ENCODE measurements at places on chromosomes 3 and 15. TPM values are rescaled to one million over a fixed set of nuclear protein-coding genes. Genes with fewer than 3 reads are reported as not detected.

GRCh38 chr3:182294696-182295095, 498.6 kb upstream of the ATP11B start:
- no peak for DNase-seq

SLC2A2 gene
- polyA plus RNA-seq = not detected

DNA sequence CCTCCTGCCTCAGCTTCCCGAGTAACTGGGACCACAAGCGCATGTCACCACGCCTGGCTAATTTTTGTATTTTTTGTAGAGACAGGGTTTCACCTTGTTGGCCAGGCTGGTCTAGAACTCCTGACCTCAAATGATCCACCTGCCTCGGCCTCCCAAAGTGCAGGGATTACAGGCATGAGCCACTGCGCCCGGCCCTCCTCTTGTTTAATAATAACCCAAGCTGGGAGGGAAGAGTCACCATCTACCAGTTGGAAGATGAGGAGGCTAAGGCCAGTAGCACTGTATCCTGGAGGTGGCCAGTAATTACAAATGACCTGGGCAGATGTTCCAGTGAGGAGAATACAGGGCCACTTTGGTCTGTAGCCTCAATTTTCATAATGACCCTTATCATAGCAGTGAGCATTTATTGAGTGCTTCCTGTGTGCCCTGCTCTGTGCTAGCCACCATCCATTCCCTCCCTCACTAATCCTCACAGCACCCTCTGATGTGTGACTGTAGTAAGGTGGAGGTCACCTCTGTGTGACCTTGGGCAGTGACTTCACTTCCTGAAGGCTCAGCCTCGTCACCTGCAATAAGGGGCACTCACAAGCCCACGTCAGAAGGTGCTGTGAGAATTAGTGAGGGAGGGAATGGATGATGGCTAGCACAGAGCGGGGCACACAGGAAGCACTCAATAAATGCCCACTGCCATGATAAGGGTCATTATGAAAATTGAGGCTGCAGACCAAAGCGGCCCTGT, 64.2 kb downstream of the ABTB1 start:
- DNase-seq = no peak

DNA sequence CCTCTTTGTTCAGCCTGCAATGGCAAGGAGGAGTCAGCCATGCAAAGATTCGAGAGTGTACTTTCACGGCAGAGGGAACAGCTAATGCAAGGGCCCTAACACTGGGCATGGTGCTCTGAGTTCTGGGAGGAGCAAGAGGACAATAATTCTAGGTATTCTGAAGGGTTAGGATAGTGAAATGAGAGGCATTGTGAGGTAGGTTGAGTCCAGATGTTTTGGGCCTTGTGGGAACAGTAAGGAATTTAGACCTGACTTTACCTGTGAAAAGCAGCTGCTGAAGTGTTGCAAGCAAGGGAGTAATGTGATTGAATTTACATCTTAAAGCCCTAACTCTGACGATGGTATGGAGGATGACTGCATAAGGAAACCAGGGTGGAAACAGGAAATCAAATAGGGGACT, 211.6 kb downstream of the CNTN3 start:
- DNase-seq = no peak

DNA sequence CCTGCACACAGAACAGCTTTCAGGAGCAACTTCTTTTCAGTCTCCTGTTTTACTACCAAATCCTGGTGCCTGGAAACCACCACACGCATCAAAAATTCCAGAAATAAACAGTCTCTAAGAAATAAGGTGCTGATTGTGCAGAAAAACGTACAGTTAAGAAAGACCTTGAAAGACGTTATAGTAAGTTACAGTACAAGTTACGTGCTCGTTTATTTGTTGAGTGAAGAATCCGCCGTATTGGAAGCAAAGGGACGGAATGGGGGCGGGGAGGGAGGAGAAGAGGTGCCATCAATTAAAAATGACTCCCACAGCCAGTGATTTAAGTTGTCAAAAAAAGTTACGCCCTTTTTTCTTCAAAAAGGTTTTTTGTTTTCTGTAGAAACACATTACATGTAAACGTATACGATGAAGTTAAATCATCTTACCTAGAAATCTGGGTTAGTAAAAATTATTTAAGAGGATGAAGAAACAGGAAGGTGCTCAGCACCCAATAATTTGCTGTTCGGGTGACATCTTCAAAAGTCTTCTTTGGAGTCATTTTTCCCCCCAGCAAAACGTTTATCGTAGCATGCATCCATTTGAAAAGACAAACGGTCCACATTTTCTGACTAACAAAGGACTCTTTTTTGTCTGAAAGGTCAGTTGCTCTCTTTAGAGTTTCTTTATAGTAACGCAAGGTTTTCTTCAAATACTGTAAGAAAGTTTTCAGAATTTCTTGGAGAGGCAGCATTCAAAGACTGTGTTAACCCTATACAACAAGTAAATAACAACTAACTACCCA, 782 bp upstream of the UACA start:
- peak; percentile 39 for DNase-seq

ST8SIA2 gene
- 4.5 TPM for polyA plus RNA-seq

DNA sequence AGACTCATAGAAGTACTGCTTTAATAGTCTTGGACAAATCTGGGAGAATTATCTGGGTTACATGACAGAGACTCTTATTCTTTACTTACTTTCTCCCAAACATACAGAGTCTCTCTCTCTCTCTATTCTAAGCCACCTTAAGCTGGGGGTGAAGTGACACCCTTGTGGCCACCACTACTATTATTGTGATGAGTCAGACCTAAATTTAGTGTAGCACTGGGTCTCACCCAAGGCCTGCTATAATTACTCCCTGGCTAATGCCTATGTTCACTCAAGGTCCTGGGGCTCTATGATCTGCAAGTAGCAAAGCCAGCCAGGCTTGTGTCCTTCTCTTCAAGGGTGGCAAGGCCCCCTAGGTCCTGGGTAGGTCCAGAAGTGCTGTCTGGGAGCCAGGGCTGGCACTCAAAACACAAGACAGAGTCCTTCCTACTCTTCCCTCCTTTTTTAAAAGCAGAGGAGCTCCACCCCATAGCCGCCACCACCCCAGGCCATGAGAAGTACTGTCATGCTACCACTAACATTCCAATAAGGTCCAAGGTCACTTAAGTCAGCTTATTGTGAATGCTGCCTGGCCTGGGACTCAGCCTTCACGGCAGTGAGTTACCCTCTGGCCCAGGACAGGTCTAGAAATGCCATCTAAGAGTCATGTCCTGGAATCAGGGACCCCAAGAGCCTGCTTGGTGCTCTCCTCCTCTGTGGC, 183.6 kb downstream of the POLQ start:
- DNase-seq = no peak

GRCh38 chr3:48614044-48614443, 4.6 kb upstream of the UQCRC1 start:
- peak; percentile 84 for DNase-seq

UTS2B gene
- 0.81 TPM for polyA plus RNA-seq

DNA sequence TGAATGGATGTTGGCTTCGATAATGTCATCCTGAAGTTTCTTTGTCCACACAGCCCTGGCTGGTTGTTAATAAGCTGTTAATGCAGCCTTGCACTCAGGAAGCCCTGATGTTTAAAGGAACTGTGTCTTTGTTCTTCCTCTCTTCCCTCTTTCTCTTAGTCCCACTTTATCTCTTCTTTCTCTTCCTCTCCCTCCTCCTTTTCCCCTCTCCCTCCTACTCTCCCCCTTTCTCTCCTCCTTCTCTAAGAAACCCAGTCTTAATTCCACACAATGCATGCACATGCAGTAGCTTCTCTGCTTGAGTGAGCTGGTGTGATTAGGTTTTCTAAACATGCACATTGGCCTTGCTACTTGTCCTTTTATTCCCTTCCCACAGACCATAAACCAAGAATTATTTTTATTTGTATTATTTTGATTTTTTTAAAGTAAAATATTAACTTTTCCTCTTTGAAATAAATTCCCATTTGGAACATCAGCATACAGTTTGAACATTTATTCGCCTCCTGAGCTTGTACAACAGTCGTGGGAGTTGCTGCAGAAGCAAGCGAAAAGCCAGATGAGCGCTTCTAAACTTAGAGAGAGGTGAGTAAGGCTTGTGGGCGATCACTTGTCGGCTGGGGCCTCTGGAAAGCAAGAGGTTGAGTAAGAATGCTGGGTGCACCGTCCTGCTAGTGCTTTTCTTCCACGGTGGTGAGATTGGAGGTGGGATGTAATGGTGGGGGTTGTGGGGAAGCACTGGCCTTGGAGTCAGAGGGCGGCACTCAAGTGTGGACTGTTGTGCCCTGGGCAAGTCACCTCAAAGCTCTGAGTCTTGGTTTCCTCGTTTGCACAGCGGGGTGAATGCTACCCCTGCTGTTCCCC, 7.2 kb downstream of the GHRL start:
- DNase-seq = no peak
